Stimulated activated CD8-positive, alpha-beta memory T cell treated with anti-CD3 and anti-CD28 coated beads, Interleukin-2, amount 100 ng/mL, for 48 hours (primary cell): ENCODE measurements at places on chromosomes 12 and 14.

DNA sequence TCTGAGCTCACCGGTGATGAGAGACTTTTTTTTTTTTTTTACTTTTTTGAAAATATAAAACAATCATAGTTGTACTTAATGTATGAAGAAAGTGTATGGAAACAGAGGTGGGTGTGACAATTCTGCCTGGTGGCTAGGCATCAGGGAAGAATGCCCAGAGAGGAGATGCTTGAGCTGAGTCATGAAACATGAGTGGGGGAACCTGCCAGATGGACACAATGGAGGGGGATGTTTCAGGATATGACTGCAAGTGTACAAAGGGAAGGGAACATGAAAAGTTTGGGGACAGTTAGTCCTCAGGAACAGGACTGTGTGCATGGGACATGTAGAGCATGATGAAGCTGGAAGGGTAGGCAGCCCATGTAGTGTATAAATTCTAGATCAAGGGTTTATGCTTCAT is 274.2 kb upstream of the E2F7 start:
- no peak for DNase-seq

DNA sequence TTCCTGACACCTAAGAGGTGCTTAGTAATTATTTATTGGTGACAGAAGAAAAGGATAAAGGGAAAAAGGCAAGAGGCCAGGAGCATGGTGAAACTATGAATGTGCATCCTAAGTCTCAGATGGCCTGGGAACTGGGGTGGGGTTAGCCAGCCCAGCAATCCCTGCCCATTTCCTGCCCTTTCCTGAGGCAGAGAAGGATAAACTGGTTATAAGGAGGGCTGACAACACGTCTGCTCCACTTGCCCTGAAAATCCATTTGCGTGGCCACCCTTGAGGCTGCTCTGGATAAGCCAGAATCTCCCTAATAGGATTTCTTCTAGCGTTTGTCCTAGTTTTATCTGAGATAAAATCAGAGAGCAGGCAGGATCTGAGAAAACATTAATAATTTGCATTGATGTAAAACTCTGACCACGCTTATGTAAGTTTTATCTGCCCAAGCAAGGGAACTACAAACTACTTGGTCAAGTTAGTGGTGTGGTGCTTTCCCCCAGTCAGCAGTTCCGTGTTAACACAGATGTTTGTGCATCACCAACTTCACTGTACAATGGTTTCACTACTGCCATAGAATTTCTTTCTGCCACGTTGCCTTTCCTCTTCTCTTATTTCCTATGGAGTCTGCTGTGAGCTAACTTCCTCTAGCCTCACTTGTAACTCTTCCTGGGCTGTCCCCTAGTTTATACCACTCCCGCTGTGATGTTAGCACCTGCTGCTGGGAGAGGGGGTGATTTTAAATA is 392.7 kb downstream of the RPS29 start:
- DNase-seq = no peak

GRCh38 chr14:64706119-64706592 is 1.9 kb downstream of the PLEKHG3 start:
- no peak for DNase-seq

DNA sequence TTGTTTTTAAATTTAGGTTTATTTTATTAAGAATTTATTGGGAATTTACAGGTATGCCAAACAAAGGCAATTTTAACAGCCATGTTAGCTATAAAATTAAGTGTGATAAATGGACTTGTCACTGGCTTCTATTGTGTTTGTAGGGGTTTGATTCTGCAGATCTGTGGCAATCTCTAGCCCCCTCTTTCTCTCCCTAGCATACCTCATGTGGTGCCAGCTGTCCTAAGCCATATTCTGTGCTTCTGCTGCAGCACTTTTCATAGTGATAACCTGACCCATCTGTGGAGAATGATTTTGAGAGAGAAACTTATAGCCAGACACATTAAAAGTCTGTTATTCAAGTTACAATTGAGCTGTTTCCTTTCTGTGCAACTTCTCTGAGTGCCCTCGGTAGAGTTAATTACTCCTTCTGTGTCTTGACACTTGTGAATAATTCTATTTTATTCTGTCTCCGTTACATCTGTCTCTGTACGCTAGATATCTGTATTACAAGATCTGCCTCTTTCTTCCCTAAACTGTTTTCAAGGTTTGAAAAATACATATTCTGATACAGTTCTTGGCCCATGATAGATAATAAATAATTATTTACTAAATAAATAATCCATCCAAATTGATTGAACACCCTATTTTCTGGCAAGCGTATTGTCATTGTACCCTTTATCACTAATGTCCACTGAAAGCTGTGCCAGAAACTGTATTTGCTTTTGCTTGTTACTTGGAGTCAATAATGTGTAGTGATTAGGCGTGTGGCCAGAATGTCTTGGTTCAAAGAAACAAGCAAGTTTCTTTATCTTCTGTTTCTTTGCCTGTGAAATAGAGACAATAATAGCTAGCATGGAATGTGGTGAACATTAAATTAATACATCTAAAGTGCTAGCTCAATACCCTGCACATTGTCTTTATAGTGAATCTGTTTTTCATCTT is 40.0 kb downstream of the FRS2 start:
- DNase-seq = no peak

- no peak for DNase-seq
These were observed 6.4 kb upstream of the MRPL42 start for GRCh38 chr12:93460902-93461301.

DNA sequence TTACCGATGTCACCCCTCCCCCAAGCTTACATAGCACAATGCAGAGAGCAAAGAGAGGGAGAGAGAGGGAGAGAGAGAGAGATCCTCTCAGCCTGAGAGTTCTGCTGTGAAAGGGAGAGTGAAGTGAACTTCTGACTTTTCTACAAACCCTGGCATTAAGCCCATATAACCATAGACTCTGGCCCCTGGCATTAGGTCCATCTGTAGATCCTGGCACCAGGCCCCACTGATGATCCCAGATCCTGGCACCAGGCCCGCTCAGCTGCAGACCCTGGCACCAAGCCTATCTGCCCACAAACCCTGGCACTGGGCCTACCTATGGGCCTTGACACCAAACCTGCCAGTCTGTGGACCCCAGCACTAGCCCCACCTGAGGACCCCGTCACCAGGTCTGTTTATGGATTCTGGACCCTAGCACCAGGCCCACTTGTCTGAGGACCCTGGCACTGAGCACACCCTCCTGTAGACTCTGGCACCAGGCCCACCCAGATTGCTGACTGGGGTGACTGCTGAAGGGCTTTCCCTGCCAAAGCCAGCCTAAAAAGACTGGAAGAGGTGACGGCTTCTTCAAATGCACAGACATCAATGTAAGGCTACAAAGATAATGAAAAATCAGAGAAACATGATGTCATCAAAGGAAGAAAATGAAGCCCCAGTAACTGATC is 14.5 kb upstream of the KRT83 start:
- no peak for DNase-seq

- no peak for DNase-seq
These were observed 22.2 kb downstream of the UBE2N start for GRCh38 chr12:93419388-93420034.

- no peak for DNase-seq
These were observed 436.0 kb upstream of the FBXO33 start for GRCh38 chr14:39868251-39868650.

DNA sequence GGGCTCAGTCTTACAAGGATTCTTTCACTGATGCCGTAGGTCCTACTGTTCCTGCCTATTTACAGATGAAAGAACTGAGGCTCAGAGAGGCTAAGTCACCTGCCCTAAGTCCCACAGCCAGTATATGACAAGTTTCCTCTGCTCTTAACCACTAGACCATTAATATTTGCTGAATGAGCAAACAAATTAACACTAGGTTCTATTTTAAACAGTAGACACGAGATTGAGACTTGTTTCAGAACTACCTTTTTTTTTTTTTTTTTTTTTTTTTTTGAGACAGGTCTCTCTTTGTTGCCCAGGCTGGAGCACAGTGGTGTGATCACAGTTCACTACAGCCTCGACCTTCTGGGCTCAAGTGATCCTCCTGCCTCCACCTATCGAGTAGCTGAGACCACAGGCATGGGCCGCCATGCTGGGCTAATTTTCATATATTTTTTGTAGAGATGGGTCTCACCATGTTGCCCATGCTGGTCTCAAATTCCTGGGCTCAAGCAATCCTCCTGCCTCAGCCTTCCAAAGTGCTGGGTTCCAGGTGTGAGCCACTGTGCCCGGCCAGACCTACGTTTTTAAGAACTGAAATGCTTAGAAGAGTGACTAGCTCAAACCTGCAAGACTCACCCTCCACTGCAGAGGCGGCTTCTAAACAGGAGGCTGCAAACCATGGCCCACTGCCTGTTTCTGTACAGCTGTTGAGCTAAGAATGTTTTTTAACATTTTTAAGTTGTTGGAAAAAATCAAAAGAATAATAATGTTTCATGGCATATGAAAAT is 12.9 kb downstream of the SYNE3 start:
- no peak for DNase-seq

- no peak for DNase-seq
These were observed 1.7 kb downstream of the KRT79 start for GRCh38 chr12:52832451-52832850.

- DNase-seq = no peak
These were observed 14.4 kb downstream of the MYBPC1 start for GRCh38 chr12:101609198-101609597.

GRCh38 chr14:29668201-29668600 is 259.4 kb downstream of the PRKD1 start:
- no peak for DNase-seq

- no peak for DNase-seq
These were observed 1.3 kb upstream of the RD3L start for GRCh38 chr14:103943673-103944072.

GRCh38 chr14:91770185-91770584 is 38.3 kb upstream of the CATSPERB start:
- no peak for DNase-seq

DNA sequence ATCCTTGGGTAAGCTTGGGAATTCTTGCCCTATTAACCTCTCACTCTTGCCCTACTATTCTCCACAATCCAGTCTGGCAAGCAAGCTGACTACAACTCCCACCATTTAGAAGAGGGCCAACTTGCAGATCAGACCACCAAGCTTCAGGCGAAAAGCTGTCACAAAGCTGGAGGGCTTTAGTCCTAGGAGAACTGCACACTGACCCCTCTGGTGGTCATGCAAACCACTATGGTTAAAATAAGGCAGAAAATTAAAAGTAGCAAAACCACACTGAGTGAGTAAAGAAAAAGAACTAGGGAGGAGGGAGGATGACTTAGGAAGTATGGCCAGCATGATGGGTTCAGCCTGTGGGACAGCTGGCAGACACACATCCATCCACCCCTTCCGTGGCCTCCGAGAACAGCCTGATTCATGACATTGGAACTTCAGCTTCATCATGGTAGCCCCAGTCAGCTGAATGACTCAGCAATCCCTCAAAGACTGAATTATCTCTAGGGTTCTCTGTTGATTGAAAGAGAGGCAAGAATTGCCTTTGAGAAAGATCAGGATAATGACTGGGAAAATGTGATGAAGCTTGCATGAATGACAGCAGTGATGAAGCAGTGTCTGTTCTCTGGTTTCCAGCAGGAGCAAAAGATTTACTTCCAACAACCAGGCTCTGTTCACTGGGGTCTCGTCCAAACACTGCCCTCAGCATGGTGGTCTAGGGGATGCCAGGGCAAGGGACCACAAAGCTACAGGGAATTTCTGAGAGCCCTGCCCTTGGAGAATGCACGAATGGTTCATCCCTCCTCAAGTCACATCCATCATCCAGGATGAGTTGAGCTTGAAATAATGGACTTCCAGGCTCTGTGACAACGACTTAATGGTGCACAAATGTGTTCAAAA is 24.4 kb downstream of the PITPNM2 start:
- no peak for DNase-seq

- DNase-seq = peak; percentile 44
These were observed 6.6 kb downstream of the BRF1 start for GRCh38 chr14:105294142-105294597.

- DNase-seq = no peak
These were observed 106.9 kb upstream of the ETV6 start for GRCh38 chr12:11542599-11542998.

- DNase-seq = no peak
These were observed at the start of gene BDKRB1 for GRCh38 chr14:96255501-96256366. BDKRB1 (plus strand) TSS chr14:96256210; CDS start chr14:96263683, 7,473 bp downstream.

- DNase-seq = no peak
These were observed 11.0 kb upstream of the GSG1 start for GRCh38 chr12:13114251-13115052.

DNA sequence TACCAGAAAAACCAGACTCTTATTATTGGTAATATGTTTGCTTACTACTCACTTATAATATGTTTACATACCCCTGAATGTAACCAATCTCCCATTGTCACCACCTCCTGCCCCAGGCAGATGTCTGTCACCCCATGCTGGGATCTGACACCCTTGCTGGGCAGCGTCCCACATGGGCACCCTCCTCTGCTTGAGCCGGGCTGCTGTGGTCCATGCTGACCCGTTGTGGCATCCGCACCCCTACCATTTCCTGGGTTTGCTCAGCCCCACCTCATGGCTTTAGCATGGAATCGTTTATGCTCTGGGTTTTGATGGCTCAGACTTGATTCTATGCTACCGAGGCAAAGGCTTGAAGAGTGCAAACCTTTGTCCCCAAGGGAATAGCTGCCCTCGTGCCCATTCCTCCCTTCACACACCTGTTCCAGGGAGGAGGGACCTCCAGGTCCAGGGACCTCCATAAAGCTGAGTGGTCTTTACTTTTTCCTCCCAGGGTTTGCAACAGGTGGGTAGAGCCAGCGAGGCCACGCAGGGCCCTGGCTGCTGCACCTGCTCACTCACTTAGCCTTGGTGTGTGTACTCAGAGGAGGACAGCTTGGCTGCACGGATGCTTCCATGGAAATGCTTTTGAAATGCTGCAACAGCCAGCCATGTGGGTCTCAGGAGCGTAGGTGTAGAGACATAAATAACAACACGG is 68.7 kb downstream of the PRMT8 start:
- DNase-seq = no peak

- DNase-seq = no peak
These were observed 190.1 kb downstream of the FOXN3 start for GRCh38 chr14:89226801-89227495.

DNA sequence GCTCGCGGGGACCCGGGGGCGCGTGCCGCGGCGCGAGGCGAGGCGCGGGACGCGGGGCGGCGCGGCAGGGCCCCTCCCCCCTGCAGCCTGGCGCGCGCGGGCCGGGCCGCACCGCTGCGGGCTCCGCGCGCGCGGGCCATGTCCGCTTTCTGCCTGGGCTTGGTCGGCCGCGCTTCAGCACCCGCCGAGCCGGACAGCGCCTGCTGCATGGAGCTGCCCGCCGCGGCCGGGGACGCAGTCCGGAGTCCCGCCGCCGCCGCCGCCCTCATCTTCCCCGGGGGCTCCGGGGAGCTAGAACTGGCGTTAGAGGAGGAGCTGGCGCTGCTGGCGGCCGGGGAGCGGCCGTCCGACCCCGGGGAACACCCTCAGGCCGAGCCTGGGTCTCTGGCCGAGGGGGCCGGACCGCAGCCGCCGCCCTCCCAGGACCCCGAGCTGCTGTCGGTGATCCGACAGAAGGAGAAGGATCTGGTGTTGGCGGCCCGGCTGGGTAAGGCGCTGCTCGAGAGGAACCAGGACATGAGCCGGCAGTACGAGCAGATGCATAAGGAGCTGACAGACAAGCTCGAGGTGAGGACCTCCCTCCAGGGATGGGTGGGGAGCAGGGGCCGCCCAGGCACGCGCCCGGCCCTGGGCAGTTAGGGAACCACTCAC is 820 bp downstream of the BICDL1 start:
- DNase-seq = peak; percentile 66

- no peak for DNase-seq
These were observed 147.4 kb upstream of the EGLN3 start for GRCh38 chr14:34098045-34098984.
